ENCODE measurements at places on chromosomes 5 and 9. TPM values are rescaled to one million over a fixed set of nuclear protein-coding genes. Genes with fewer than 3 reads are reported as not detected.

GRCh38 chr5:126732716-126733115 is 44.2 kb upstream of the LMNB1 start:
- no peak for DNase-seq

- no peak for DNase-seq
These were observed 56.3 kb downstream of the GDA start for GRCh38 chr9:72205513-72205912.

GRCh38 chr9:135533113-135533512 is 11.9 kb downstream of the LCN1 start:
- DNase-seq, result no peak

The TEX48 gene
- total RNA-seq, result not detected

The MLANA gene
- total RNA-seq, result not detected

The ANKRD20A1 gene
- total RNA-seq, result 0.31 TPM

The DAP gene
- total RNA-seq, result 104 TPM

GRCh38 chr9:91677331-91677730 is 253.7 kb upstream of the NFIL3 start:
- no peak for DNase-seq

The NKD2 gene
- 2.5 TPM for total RNA-seq

- DNase-seq, result no peak
These were observed 415.3 kb downstream of the MAN2A1 start for GRCh38 chr5:110104726-110105669.

- no peak for DNase-seq
These were observed 808 bp upstream of the MVB12B start for GRCh38 chr9:126325821-126326220.

- DNase-seq, result no peak
These were observed 53.5 kb downstream of the RNF38 start for GRCh38 chr9:36346569-36346968.

The PCDHGA12 gene
- total RNA-seq, result 0.73 TPM

DNA sequence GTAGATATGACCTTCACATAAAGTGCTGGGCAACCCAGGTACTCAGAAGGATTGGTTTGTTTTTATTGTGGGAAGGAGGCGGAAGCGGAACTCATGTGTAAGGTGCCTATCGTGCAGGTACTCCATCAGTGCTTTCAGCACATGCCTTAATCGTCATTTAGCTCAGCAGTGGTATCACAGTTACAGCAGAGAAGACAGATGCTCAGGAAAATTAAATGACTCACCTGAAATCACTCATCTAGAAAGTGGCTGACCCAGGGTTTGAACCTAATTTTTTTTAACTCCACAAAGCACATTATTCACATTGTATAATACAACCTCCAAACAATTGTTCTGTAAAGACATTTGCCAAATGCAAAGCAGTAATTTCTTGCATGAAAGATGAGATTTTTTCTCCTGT is 2.2 kb downstream of the C5orf46 start:
- DNase-seq, result no peak

- peak; percentile 87 for DNase-seq
These were observed 6.3 kb upstream of the MXD3 start for GRCh38 chr5:177317959-177318377.

The ITK gene
- total RNA-seq, result 0.86 TPM

GRCh38 chr9:124372038-124372437 is 43.2 kb downstream of the PSMB7 start:
- DNase-seq, result no peak

- no peak for DNase-seq
These were observed 46.2 kb downstream of the SPRY4 start for GRCh38 chr5:142278627-142279026.

Data from right lobe of liver (tissue), 6 donors.